ENCODE measurements at places on chromosomes 13 and 19. TPM values are rescaled to one million over a fixed set of nuclear protein-coding genes. Genes with fewer than 3 reads are reported as not detected.

The DACT3 gene
- 2.0 TPM for total RNA-seq

The LSM7 gene
- 228 TPM for total RNA-seq

GRCh38 chr13:113918580-113918979, 54.7 kb upstream of the GAS6 start:
- no peak for DNase-seq

GRCh38 chr19:14189415-14189814, 16.6 kb downstream of the ADGRL1 start:
- no peak for DNase-seq

GRCh38 chr19:44747739-44748425, 626 bp upstream of the BCL3 start:
- DNase-seq, result no peak

- no peak for DNase-seq
These were observed 4.6 kb downstream of the KLF12 start for GRCh38 chr13:74129500-74130191.

Measured in H1 (cell line).